ENCODE measurements at places on chromosomes 2 and 18.

GRCh38 chr2:66481100-66481549 is 46.2 kb downstream of the MEIS1 start:
- no peak for DNase-seq

DNA sequence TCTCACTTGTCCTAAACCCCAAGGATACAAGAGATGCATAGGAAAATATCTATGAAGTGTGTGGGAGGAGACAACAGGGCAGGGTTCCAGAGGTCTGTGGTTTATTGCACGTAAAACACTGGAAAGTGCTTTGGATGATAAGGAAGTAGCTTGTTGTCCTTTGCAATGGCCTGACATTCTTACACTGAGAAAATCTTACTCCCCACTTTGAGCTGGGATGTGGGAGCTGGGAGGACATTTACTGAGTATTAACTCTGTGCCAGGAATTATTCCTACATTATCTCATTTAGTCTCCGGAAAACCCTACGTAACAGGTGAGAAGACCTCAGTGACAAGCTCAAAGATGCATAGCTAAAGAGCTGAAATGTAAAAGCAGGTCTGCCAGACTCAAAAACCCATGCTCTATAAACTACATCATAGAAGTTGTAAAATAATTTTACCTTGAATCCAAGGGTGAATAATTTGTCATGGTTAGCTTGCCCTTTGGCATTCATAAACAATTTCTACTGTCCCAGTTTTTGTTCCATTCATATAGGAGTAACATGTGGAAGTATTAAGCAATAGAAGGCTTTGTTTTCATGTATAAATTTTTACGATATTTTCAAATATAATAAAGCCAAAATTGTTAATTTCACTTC is 9.2 kb upstream of the GALNT3 start:
- no peak for DNase-seq

GRCh38 chr2:27255187-27255586 is 7.7 kb downstream of the SLC30A3 start:
- no peak for DNase-seq

GRCh38 chr2:238097988-238098871 is 1.9 kb upstream of the ESPNL start:
- no peak for DNase-seq

DNA sequence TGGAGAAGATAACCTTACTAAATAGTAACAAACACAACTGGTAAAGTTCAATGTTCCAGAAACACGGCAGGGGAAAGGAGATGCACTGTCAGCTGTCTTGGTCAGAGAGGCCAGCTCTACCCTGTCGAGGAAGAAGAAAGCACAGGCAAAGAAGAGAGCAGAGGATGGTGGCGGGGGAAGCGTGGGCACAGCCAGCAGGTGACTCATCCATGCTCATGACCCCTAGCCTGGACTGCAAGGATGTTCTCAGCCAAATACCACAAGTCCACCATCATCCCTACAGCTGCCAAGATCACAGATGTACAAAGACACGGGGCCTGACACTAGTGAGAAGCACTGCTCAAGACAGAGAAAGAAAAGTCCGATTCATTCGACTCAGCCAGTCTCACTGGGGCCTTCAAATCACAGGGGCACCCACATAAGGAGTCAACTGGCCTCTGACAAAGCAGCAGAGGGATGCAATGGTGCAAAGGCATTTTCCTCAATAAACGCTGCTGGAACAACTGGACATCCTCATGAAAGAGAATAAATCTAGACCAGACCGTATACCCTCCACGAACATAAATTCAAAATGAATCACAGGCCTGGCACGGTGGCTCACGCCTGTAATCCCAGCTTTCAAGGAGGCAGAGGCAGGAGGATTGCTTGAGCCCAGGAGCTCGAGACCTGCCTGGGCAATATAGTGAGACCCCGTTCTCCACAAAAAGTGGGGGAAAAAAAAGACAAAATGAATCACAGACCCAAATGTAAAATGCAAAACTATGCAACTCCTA is 5.6 kb downstream of the DTYMK start:
- no peak for DNase-seq

DNA sequence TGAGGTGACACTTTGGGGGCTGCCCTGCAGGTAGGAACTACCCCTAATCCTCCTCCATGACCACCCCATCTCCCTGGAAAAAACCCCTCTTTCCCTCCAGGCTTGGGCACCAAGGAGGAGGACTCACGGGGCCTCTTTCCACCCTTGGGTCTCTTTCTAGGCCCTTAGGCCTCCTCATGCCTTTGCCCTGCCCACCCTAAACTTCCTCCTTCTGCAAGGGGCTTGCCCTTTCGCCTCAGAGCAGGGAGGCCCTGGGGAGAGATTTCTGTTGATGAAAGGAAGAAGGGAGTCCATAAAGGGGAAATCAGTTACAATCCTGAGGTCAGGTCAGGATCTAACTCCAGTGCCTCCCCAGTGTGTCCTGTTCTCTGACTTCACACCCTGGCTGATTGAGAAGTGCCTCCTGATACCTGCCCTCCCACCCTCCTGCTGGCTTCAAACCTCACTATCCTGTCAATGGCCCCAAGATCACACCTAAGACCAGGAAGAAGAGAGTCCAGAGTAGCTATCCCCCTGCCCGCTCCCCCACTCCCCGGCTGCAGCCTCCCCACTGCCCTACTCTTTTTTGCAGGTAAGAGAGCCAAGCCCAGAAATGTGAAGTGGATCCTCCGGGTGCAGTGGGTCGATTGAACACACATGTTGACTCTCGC is 16.7 kb upstream of the TNS1 start:
- no peak for DNase-seq

DNA sequence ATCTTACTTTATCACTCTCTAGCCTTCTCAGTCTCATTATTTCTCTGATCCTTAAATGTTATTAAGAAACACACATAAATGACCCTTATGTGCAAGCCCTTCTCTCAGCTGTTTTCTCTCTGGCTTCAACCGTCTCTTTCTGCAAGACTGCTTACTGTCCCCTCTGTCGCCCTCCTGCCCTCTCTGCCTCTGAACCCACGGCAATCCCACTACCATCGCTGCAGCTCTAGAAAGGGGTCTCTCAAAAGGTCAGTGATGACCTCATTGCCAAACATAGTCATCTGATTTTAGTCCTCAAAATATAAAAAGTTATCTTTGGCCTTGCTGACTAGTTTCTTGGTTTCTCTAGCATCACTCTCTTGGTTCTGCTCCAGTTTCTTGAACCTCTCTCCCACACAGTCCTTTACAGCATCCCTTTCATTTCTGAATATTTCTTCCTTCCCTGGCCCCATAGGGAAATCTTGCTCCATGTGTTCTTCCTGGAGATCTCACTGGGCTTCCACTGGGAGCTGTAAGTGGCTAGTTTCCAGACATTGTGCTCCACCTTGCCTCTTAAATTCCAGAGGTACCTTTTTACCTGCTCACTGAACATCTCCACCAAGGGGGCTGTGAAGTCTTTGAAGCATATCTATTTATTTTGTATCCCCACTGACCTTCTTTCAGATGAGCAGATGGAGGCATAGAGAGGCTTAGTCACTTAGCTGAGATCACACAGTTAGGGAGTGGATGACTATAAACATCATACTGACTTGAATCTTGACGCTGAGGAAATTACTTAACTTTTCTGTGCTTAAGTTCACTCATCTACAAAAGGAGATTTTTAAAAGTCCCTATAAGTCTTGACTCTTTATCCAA is 96.2 kb downstream of the PDE1A start:
- DNase-seq: no peak

DNA sequence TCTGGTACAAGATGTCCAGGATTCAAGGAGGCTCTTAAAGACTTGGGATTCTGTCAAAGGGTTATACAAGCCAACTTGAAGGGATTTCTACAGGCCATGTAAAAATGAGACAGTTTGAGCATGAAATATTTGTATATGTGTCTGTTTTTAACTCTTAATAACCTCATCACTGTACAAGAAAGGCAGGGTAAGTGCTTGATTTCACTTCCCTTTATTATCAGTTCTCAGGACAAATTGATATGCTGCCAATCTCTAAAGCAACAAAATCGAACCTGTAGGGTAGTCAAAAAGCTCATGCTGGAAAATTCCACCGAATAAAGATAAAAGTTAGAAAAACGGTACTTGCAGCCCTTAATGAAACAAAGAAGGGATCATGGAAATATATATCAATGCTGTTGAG is 14.1 kb downstream of the COPS8 start:
- no peak for DNase-seq

DNA sequence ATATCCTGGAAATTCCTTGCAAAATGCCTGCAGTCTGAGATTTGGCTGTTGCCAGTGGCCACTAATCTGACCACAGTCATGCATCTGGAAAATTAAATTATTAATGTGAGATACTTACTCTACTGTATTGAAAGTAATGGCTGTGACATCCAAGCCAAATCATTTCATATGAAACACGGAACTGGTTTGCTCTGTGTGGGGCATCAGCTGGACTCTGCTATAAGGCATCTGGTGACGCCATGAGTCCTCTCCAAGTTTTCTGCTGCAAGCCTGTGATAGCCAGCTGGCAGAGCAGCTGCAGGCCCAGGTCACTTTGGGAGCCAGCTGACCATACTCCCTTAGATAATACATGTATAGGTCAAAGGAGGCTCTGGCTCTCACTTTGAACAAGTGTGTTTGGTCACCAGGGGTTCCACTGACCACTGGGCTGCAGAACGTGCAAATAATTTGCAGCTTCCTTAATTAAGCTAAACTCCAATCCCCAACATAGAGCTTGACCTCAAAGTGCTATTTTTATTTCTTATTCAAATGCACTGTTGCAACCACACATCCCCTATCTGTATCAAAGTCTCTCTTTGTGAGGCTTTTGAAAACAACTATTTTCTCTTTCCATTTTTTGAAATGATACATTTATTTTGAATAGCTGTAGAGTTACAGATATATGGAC is 152.9 kb downstream of the NCKAP5 start:
- no peak for DNase-seq

GRCh38 chr2:8653485-8653884 is 28.4 kb upstream of the ID2 start:
- no peak for DNase-seq

DNA sequence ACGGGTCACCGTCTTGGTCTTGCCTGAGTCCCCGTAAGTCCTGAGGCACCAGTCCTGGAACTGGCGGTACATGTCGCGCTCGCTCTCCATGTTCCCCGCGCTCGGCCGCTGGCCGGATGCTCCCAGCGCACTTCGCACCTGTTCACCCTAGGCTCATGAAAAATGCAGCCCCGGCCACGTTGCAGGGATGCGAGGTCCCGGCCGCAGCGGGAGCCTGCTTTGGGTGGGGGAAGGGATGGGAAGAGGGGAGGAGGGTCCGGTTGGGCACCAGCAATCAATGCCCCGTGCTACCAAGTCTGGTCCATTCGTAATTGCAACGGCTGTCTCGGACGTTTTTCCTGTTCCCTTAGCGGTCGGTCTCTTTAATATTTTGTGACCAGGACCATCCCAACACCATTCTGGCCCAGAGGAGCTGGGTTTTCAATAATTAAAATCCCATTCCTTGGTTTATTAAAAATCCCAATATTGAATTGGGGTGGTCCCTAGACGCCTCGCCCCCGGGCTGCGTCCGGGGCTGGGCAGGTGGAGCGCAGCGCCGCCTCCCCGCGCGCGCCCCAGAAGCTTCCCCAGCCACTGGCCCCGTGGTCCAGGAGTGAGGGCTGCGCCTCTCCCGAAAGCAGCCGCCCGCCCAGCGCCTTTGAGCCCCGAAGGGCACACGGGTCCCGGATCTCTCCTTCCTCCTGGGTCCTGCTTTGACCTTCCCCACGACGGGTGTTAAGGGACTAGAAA is 1.4 kb downstream of the NOL4 start:
- DNase-seq: no peak

- DNase-seq: no peak
These were observed 118.2 kb upstream of the ZNF516 start for GRCh38 chr18:76613053-76613754.

- DNase-seq: no peak
These were observed 43.8 kb upstream of the ITPRID2 start for GRCh38 chr2:181847702-181848101.

DNA sequence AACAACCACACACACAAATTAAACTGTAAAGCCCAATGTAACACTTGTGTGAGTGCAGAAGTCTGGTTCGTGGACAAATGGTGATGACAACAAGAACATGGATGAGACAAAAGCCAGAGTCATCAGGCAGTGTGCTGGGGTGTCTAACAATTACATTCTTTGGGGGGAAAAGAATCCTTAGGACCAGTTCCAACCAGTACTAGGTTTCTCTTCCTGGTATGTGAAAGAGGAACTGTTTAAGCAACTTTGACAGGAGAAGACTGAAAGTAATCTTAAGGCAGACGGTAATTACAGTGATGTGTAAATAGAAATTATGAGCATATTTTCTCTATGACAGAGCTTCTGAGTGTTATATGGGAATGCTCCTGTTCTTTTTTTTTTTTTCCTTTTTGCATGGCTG is 133.4 kb downstream of the AFF3 start:
- DNase-seq: no peak

- no peak for DNase-seq
These were observed 148.7 kb downstream of the DYSF start for GRCh38 chr2:71602115-71602495.

DNA sequence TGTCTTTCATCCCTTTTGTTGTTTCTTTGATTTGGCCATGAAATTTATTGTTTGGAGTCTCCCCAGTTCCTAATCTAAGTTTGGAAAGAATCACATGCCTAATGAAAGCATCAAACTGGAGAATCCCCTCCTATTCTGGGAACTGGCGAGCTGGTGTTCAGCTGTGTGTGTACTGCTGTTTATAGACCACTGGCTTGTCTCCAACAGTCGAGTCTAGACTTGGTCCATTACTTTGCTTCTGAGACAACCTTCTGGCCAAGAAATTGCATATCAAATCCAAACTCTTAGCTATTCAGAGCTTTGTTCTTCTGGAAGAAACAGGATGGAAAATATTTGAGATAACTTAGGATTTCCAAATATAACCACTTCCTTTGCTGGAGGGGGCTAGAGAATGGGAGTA is 111.5 kb upstream of the THSD7B start:
- DNase-seq: no peak

DNA sequence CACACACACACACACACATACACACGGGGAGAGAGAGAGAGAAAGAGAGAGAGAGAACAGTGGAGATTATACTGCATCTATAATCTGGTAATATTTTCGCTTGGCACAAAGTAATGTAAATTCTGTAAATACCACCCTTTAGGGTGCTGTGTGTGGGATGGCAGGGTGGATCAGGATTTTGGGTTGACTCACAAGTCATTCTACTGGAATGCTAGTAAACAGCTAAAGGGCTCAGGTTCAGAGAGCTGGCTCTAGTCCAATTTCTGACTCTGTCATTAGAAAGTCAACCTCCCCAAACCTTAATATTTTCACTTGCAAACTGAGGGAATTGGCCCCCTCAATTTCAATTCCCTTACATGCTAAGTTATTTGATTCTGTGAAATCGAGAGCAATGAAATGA is 308.3 kb downstream of the TSN start:
- DNase-seq: no peak

GRCh38 chr18:79217979-79218604 is 148.9 kb downstream of the ATP9B start:
- no peak for DNase-seq

- no peak for DNase-seq
These were observed 160.2 kb downstream of the NCK2 start for GRCh38 chr2:105904938-105905337.

GRCh38 chr2:40851661-40852060 is 399.8 kb upstream of the SLC8A1 start:
- DNase-seq: no peak

- no peak for DNase-seq
These were observed 27.9 kb upstream of the ODC1 start for GRCh38 chr2:10475811-10476660.

Data from activated effector memory CD4-positive, alpha-beta T cell treated with Interleukin-2 at 50 U/mL for 16 hours (primary cell).